ENCODE measurements at places on chromosomes 16 and 17.

DNA sequence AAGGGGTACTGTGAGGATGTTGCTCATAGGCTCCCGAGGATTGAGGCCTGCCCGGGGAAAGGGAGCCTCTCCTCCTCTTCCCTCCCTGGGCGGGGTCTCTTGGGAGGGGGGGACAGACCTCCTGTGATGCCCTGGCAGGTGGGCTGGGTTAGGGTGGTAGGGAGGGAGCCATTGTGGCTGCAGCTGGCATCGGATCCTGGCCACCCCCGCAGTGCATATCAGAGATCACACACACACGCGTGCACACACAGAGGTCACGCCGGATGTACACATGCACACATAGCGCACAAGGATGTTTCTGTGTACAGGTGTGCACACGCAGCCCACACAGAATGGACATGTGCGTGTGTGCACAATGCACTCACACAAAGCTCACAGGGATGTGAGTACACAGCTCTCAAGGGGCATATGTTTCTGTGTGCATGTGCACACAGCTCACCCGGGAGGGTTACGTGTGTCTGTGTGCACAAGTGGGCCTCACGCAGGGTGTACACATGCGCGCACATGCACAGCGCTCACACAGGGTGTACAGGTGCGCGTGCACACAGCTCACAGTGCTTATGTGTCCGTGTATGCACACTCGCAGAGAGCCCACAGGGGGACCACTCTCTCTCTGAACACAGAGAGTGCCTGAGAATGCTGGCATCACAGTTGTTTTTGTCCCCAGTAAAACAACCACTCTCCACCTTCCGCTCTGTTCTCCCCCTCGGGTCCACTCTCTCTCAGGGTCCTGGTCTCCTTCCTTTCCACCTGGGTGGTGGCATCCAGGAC, 2.4 kb downstream of the GJD3 start:
- DNase-seq, result no peak

- no peak for DNase-seq
Measured at GRCh38 chr16:28108590-28109247, 45.2 kb upstream of the GSG1L start.

DNA sequence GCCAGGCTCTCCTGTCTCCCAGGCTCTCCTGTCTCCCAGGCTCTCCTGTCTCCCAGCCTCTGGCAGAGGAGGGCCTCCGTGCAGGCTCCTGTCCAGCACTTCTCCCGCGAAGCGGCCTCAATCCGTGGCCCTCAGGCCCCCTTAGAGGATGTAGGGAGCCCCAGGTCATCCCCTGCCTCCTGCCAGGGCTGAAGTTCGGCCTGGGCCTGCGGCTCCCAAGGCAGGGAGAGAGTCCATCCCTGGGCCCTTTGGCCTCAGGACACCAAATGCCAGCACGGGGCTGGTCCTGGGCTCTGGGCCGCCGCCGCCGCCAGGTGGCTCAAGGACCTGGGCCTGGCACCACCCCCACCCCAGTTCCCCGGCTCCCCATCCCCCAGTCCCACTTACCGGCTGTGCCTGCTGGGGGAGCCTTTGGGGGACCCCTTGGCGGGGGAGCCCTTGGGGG, 370 bp downstream of the EVPL start:
- no peak for DNase-seq

DNA sequence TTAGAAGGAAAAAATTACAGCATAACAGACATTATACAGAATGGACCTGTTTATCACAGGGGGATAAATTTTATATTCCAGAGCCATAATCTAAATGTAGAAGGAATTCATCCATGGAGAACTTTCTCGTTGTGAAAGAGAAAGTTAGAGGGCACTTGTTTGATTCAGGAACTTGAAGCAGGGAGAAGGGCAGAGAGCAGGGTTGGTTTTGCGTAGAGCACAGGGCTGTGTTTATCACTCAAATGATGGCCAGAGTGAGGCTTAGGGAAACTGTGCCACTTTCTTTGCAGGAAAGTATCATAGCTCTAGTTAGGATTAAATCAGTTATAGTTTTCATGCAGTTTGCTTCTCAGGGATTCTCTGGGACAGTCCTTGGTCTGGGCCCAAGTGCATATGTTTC, 29.1 kb upstream of the MED13 start:
- no peak for DNase-seq

- no peak for DNase-seq
Measured at GRCh38 chr16:59044616-59045015, 310.5 kb upstream of the GOT2 start.

Data from activated CD8-positive, alpha-beta memory T cell treated with anti-CD3 and anti-CD28 coated beads for 1 hour (primary cell).